Lung (tissue), 17 donors: ENCODE measurements at places on chromosomes 2 and 18.

DNA sequence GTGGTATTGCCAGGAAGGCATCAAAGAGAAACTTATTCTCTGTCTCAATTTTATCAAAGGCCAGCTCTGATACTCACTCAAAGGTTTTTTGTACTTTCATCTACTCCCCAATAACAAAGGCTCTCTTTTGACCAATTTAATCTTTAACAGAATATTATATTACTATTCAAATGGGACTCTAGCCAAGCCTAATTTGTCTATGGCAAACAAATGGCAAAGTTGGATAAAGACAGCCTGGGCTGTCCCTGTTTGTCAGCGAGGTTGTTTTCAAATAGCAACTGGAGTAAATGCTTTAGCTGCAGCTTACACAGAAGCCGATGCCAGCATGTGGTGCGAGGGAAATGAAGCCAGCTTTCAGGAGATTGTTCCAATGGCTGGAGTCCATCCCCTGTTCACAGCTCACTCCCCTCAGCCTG, 80.1 kb upstream of the CTNNA2 start:
- H3K36me3 ChIP-seq: no peaks in the 10 kb centered on the region
- H3K27ac ChIP-seq: no peak overlapping the region
- no peak overlapping the region for H3K4me3 ChIP-seq
- DNase-seq: peak; percentile 73
- H3K27me3 ChIP-seq: no peaks in the 10 kb centered on the region

DNA sequence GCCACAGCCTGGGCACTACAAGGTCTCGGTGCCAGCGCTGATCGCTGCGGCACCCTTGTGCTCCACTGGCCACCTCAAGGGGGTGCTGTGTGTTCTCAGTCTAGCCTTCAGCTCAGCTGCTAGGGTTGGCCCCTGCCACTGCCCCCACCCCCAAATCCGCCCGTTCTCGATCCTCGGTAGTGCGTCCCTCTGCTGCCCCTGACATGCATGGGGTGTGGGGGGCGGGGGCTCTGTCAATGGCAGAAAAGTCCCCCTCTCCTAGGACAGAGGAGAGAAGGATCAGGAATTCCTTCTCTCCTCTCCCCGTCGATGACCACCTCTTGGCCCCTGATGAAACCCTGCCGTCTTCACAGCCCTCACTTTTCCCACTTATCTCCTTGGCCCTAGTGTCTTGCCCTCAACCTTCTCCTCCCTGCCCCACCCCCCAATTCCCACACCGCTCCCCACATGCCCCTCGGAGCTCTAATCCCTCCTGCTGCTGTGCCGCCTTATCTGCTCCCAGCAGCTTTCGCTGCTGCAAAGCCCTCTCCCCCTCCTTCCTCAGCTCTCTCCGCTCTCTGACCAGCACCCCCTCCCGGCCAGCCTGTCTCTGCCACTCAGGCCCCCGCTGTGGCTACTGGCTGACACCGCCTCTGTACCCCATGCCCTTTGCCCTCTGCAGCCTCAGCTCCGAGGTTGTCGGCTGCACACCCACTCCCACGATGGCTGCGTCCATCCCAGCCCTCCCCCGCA, 4.3 kb upstream of the ASIC4 start:
- DNase-seq: peak; percentile 70
- H3K27ac ChIP-seq: no peak overlapping the region
- no peak overlapping the region for H3K4me3 ChIP-seq
- H3K36me3 ChIP-seq: no peaks in the 10 kb centered on the region
- peaks cover 21% of the 10 kb centered on the region for H3K27me3 ChIP-seq

GRCh38 chr18:35019933-35020332, 21.3 kb upstream of the MAPRE2 start:
- no peak overlapping the region for H3K27ac ChIP-seq
- H3K4me3 ChIP-seq: no peak overlapping the region
- no peak for DNase-seq
- H3K27me3 ChIP-seq: no peaks in the 10 kb centered on the region
- H3K4me1 ChIP-seq: no peaks in the 10 kb centered on the region
- no peaks in the 10 kb centered on the region for H3K36me3 ChIP-seq

DNA sequence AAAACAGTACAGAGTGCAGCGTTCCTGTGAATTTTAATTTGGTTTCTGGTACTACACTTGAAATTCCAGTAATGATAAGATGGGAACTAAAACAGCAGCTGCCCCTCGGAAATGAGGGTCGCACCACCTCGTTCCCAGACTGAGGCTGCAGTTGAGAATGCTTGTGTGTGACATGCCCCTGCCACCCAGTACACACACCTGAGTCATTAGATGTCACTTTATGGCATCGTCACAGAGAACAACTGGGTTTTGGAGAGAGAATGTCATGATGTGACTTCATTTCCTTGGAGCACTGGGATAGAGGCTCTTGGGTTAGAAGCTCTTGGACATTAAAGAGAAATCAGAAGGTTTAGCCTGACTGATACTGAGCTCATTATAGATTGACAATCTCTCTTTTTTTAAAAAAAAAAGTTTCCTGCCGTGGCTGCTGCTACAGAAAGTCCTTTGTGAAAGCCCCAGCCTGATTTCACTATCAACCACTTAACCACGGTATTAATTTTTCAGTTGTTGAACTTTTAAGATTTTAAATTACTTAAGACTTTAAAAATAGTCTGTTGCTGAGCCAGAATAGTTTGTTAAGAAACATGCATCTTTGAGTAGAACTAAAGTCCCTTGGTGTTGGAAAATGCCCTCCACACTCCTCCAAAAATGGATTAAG, 24.5 kb downstream of the BCL2L11 start:
- no peak overlapping the region for H3K27ac ChIP-seq
- DNase-seq: no peak
- H3K27me3 ChIP-seq: no peaks in the 10 kb centered on the region
- H3K36me3 ChIP-seq: no peaks in the 10 kb centered on the region
- no peak overlapping the region for H3K4me3 ChIP-seq
- H3K4me1 ChIP-seq: peaks cover 17% of the 10 kb centered on the region

GRCh38 chr2:184174493-184175104, 423.7 kb upstream of the ZNF804A start:
- H3K4me3 ChIP-seq: no peak overlapping the region
- H3K4me1 ChIP-seq: no peaks in the 10 kb centered on the region
- H3K36me3 ChIP-seq: no peaks in the 10 kb centered on the region
- no peak for DNase-seq
- no peak overlapping the region for H3K27ac ChIP-seq

- H3K36me3 ChIP-seq: no peaks in the 10 kb centered on the region
- H3K27me3 ChIP-seq: no peaks in the 10 kb centered on the region
- H3K4me1 ChIP-seq: no peaks in the 10 kb centered on the region
- no peak overlapping the region for H3K27ac ChIP-seq
- DNase-seq: no peak
Measured at GRCh38 chr2:45804987-45805755, 153.7 kb downstream of the PRKCE start.

DNA sequence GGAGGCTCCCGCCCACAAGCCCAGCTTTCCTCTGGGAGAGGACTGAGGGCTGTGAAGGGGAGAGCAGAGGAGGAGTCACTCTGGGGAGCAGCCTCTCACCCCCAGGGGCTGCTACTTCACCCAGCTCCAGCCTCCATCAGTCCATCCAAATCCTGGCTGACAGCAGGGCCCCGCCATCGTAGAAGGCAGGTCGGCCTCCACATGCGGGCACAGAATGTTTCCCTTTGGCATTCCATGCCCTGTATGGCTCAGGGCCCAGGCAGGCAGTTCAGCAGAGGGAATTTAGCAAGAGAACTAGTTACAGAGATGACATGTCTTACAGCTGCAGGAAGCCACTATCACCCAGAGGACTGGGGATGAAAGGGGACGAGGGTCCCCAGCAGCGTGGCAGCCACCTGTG, 6.4 kb upstream of the ODC1 start:
- no peak overlapping the region for H3K4me3 ChIP-seq
- no peaks in the 10 kb centered on the region for H3K4me1 ChIP-seq
- no peaks in the 10 kb centered on the region for H3K27me3 ChIP-seq
- DNase-seq: no peak
- no peak overlapping the region for H3K27ac ChIP-seq

DNA sequence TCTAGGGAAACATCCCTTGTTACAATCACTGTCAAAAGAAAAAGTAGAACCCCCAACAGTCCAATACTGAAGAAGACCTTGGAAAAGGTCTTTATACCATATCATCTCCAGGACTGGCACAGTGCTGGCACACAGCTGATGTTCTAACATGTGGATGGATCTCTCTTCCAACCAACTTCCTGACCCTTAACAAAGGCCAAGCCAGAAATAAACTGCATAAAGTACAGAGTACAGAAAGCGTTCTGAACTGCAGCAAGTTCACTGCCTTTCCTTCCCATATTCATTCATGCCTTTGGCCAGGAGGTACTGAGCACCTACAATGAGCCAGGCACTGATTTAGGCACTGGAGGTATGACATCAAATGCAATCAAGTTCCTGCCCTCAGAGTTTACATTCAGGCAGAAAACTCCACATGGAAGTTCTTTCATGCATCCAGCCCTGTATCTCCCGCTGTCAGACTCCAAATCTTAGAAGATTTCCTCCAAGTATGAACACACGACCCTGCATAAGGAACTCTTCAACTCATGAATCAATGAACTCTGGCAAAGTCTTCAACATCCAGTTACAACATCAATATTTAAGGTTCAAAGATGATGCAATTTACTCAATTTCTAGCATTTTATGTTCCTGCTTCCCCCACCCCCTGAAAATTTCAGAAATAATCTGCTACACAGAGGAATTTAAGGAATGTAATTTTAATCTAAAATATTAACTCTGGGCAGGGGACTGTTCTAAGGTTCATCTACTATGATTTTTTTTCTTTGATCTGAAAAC, 33.8 kb downstream of the ACVR1 start:
- no peak overlapping the region for H3K4me3 ChIP-seq
- peaks cover 47% of the 10 kb centered on the region for H3K4me1 ChIP-seq
- DNase-seq: no peak
- H3K36me3 ChIP-seq: no peaks in the 10 kb centered on the region

- H3K36me3 ChIP-seq: no peaks in the 10 kb centered on the region
- H3K27ac ChIP-seq: no peak overlapping the region
- H3K27me3 ChIP-seq: no peaks in the 10 kb centered on the region
- no peak for DNase-seq
- H3K4me3 ChIP-seq: no peak overlapping the region
Measured at GRCh38 chr2:100524331-100524730, 38.5 kb upstream of the PDCL3 start.

GRCh38 chr2:207165121-207166038, at the start of gene KLF7:
Gene KLF7, minus strand, starts transcription at chr2:207165948. Its CDS starts 380 bp downstream, at chr2:207165568.
- no peaks in the 10 kb centered on the region for H3K27me3 ChIP-seq
- no peaks in the 10 kb centered on the region for H3K36me3 ChIP-seq
- H3K27ac ChIP-seq: peak within 1 kb of the TSS; percentile 100
- DNase-seq: peak; percentile 63

DNA sequence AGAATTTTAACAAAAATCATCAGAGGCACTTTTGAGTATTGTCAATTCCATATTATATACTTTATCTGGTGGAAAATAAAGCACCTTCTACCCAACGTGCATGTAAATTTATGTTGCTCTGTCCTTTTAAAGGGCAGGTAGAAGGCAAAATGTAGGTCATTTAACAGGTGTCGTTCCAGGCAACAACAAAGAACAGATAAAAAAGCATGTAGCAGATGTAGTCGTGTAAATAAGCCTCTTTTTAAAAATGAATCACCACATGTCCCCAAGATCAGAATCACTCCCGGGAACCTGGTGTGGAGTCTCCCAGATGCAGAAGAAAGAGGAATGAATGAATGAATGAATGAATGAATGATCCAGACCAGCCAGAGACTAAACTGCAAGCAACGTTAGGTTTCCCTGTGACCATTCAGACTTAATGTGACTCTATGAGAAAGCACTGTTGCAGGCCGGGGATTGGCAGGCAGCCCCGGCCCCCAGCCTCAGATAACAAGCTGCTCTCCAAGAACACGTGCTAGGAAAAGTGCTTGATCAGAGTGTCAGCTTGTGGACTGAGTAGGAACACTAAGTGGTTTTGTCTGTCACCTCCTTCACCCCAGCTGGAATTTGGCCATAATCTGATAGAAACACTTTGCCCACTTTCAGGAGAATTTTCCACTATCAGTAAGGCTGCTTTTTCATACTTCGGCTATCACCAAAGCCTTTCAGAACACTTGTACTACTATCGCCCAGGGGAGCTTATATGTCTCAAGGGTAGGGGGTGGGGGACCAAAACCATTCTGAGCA, 100.6 kb downstream of the CDK15 start:
- DNase-seq: peak; percentile 80
- no peaks in the 10 kb centered on the region for H3K36me3 ChIP-seq
- no peak overlapping the region for H3K27ac ChIP-seq
- H3K27me3 ChIP-seq: no peaks in the 10 kb centered on the region

- H3K4me3 ChIP-seq: no peak overlapping the region
- no peak overlapping the region for H3K27ac ChIP-seq
- H3K27me3 ChIP-seq: no peaks in the 10 kb centered on the region
- no peaks in the 10 kb centered on the region for H3K36me3 ChIP-seq
Measured at GRCh38 chr2:166170356-166170755, 42.5 kb upstream of the SCN1A start.

- DNase-seq: no peak
- no peak overlapping the region for H3K27ac ChIP-seq
- H3K4me3 ChIP-seq: no peak overlapping the region
Measured at GRCh38 chr2:133475610-133476009, 92.7 kb downstream of the NCKAP5 start.

DNA sequence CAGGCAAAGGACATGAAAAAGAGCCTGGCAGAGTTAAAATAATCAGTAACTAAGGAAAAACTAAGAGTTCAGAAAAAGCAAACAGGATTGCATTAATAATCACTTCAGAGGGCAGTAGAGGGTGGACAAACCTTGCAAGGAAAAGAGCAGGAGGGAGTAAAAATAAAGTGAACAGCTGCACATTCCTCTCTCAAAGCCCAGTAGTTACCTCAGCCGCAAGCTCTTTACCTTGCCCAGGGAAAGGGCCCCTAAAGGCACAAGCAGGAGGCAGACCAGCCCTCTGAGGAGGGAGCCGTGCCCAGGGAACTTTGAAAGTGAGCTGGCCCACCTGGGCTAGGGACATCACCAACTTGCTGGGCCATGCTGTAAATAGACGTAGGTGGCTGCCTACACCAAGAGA, 196.9 kb downstream of the C1D start:
- H3K36me3 ChIP-seq: no peaks in the 10 kb centered on the region
- DNase-seq: no peak
- H3K4me1 ChIP-seq: no peaks in the 10 kb centered on the region
- H3K27ac ChIP-seq: no peak overlapping the region

- H3K4me1 ChIP-seq: peaks cover under 1% of the 10 kb centered on the region
- no peak overlapping the region for H3K27ac ChIP-seq
- DNase-seq: peak; percentile 36
- no peaks in the 10 kb centered on the region for H3K27me3 ChIP-seq
- H3K4me3 ChIP-seq: no peak overlapping the region
Measured at GRCh38 chr2:54295911-54296310, 39.9 kb upstream of the TSPYL6 start.

- DNase-seq: no peak
- H3K27me3 ChIP-seq: no peaks in the 10 kb centered on the region
- no peak overlapping the region for H3K4me3 ChIP-seq
- peaks cover 5% of the 10 kb centered on the region for H3K4me1 ChIP-seq
Measured at GRCh38 chr18:57748770-57749603, 54.1 kb downstream of the ATP8B1 start.

DNA sequence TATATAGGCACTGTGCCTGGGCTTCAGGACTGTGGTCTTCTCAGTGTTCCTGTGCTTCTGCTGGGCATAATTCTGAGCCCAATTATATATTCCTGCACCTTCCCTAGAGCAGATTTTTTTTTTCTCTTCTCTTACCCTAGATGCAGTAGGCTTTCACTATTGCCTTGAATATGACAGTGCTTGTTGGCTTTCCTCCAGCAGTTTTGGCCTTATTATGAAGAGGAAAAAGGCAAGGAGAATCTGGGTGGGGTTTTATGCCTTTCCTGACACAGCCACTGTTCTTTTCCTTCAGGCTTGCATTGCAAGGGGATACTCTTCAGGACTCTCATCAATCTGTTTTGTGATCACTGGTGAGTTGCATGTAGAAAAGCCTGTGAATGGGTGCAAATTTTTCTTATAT, 221.9 kb upstream of the CELF4 start:
- no peak overlapping the region for H3K4me3 ChIP-seq
- no peaks in the 10 kb centered on the region for H3K27me3 ChIP-seq
- DNase-seq: no peak
- no peaks in the 10 kb centered on the region for H3K4me1 ChIP-seq
- no peak overlapping the region for H3K27ac ChIP-seq
